ENCODE measurements at places on chromosomes 11 and 22.
A peak's percentile ranks its signal among the peaks of the same experiment; 100 is the strongest.

DNA sequence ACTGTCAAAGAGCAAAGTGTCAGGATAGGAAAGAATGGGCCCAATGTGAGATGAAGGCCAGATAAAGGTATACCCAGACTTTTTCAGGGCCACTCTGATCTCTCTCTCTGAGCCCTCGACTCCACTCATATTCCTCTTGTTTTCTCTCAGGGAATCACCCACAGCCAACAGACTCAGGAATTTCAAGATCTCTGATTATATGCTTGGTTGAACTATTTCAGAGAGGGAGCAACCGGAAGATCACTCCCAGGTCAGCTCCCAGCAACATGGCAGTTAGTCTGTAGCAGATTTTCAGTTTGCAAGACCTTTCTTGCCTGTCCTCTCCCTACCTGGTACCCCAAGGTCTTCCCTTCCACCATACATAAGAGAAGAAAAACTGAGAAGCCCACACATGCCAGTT is 102.5 kb downstream of the C11orf58 start:
- no peak for DNase-seq

GRCh38 chr11:33292311-33292710 is 35.1 kb downstream of the HIPK3 start:
- no peak for DNase-seq

- peak; percentile 64 for DNase-seq
These were observed 201.3 kb upstream of the BLID start for GRCh38 chr11:122317305-122317704.

DNA sequence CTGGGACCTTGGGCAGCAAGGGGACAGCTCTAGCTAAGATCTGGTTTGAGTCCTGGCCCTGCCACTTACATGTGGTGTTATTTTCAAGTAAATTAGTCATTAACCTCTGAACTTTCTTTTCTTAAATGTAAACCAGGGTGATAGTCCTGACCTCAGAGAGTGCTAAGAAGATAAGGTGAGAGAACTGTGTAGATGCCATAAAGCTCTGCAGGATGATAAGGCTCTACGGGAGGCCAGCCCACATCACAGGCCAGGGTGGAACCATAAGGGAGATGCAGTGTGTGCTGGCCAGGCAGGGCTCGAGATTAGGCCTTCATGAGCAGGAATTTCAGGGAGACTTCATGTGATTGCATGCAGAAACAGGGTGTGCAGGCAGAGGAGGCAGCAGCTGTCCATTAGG is 24.2 kb downstream of the NECTIN1 start:
- no peak for DNase-seq

GRCh38 chr22:39176714-39177455 is 24.4 kb upstream of the CBX7 start:
- no peak for DNase-seq

- DNase-seq, result no peak
These were observed 74.1 kb upstream of the WNT7B start for GRCh38 chr22:46050916-46051614.

DNA sequence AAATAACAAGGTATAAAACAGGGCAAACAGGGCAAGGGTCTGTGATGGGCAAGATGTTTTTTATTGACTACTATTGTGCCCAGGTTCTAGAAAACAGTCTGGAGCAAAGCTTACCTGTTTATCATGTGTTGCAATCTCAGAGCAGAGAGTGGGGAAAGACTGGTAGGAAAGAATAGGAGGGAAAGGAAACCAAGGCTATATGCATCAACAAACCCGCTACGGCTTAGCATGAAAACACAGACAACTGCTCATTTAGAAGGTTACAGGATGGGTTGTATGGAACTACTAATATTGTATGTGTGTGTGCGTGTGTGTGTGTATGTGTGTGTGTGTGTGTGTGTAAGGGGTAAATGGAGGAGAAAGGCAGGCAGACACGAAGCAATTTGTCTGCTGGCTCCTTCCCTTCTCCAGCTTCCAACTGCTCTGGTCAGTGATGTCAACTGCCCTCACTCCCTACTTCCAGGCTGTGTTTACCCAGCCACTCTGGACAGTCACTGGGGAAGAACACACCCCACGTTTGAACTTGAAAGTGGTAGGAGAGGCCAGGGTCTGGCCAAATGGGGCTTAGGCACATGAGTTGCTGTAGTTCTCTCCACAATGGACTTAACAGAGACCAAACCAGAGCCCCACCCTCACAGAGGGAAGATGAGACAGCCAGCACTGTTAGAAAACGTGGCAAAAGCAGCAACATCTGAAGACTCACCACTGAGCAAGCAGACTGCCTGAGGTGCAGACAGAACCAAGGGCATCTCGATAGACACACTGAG is 47.0 kb downstream of the GAB2 start:
- no peak for DNase-seq

GRCh38 chr22:19645391-19645790 is 68.9 kb upstream of the SEPTIN5 start:
- no peak for DNase-seq

- no peak for DNase-seq
These were observed 179.2 kb downstream of the SBF2 start for GRCh38 chr11:10114593-10115404.

DNA sequence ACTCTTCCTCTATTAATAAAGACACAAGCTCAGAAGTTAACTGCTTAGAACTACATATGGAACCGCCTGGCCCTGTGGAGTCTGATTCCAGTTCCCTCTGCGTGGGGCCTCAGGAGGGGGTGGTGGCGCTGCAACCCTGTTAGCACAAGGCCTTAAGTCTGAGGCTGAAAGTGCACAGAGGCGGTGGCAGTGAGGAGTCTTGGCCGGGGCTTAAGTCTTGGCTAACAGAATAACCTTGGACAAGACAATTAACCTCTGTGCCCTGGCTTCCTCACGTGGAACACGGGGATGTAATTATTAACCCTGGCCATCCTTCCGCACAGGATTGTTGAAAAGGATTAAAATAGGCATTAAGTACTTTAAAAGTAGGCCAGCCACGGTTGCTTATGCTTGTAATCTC is 191.5 kb downstream of the CEP164 start:
- DNase-seq, result no peak

DNA sequence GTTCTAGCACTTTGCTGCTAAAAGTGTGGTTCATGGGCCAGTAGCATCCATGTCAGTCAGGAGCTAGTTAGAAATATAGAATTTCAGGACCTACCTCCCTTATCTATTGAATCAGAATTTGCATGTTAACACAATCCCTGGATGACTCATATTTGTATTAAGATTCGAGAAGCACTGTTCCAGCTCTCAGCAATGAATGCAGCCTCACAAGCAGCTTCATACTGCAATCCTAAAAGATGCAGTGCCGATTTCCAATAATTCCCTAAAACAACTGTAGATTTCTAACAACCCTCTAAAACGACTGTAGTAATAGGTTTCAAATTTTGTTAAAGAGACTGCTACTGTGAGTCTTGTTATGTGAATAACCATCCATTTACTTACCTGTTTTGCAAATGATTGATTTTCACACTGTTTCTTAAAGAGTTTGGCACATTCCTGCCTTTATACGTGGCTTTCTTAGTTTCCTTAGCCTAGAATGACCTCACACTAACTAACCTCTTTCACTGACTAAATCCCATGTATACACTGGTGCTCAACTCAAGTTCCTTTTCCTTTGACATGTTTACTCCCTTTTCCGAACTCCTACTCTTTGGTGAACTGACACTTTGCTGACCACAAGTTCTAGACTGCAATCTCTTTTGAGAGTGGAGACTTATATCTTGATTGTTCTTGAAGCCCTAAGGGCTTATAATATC is 511.8 kb downstream of the METTL15 start:
- DNase-seq, result no peak

DNA sequence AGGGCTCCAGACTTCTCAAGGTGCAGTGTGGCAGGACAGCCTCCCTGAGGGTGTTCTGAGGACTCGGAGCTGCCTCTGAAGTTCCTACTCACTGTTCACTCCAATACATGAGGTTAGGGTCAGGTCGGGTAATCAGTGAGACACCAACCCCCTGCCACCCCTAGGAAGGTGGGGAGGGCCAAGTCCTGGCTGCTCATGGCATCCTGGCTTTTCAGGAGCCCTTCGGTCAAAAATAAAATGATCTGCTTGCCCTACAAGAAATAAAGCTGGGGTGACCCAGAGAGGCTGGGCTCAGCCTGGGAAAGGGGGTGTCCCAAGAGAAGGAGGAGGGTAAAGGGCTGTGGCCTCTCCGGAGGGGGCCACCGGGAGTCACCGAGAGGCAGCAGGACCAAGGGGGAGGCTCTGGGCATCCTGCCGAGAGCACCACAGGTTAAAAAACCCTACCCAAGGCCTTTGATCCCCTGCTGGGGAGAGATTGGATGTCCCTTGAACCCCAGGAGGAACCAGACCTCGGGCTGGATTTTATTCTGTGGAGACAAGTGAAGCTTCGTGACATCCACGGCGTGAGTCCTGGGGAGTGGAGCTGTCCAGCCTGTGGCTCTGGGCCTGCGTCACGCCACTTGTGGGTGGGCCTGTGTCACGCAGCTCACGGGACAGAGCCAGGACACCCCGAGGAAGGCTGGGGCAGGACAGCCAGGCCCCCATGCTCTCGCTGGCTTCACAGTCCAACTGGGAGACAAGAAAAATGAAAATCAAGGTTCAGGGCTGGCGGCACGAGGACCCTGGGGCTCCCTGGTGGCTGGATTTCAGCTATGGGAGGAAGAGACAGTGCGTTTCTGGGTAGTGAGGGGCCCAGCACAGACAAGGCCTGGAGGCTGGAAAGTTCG is 102.2 kb upstream of the FGF3 start:
- DNase-seq, result no peak

- DNase-seq, result no peak
These were observed 21.5 kb downstream of the FBLN1 start for GRCh38 chr22:45524157-45524556.

- no peak for DNase-seq
These were observed 398.6 kb downstream of the SHANK2 start for GRCh38 chr11:70853770-70854108.

GRCh38 chr11:120839846-120840402 is 184.0 kb upstream of the TBCEL start:
- DNase-seq, result no peak

DNA sequence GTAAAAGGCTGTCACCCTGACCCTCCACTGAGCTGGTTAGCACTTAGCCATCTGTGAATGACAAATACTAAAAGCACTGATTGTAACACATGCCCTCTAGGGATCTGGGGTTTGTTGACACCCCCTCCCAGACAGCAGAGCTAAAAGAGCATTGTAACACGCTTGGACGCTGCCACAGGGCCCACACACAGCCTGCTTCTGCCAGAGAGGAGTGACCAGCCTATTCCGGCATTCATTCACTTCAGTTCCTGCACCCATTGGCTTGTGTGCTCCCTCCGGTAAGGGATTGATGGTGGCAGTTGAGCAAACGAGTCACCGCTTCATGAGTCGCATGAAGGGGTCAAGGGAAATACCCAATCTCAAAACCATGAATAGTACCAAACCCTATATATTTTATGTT is 15.8 kb downstream of the OR10D3 start:
- no peak for DNase-seq

DNA sequence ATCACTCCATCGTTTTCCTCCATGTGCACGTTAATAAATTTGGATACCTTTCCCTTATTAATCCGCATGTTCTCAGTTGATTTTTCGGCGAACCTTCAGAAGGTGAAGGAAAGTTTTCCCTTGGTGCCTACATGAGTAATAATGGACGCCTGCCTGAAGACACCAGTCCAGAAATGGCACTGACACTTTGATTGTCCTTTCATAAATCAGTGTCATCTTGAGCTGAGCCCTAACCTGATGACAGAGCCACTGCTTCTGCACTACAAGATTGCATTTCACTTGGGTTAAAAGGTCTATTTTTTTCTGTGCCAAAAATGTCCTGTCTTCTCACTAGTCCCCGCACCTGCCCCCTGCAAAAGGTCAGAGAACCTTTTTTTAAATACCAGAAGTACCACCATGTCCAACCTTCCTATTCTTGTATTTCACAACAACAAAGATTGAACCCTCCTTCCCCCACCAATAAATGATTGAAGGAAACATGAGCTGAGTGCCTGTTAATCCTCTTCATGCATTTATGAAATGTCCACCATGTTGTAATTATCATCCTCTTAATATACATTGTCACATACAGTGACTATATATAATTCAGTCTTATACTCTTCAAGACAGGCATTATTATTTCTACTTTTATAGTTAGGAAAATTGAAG is 219.9 kb upstream of the UBASH3B start:
- no peak for DNase-seq

DNA sequence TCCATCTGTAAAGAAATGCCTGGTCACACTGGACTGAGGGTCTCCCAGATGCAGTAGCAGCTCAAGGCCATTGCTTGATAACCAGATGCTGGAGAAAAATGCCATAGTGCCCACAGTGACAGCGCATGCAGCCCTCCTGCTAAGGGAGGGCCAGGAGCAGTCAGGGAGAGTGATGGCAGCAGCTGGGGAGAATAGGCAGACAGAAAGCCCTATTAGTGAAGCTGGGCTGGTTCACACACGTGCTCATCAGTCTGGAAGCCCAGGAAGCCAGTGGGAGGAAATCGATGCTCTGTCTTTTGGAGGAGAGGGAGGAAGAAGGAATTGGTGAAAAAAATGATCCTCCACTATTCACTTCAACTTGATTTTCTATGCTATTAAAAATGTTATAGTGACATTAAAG is 82.9 kb downstream of the OSBP2 start:
- DNase-seq, result no peak

DNA sequence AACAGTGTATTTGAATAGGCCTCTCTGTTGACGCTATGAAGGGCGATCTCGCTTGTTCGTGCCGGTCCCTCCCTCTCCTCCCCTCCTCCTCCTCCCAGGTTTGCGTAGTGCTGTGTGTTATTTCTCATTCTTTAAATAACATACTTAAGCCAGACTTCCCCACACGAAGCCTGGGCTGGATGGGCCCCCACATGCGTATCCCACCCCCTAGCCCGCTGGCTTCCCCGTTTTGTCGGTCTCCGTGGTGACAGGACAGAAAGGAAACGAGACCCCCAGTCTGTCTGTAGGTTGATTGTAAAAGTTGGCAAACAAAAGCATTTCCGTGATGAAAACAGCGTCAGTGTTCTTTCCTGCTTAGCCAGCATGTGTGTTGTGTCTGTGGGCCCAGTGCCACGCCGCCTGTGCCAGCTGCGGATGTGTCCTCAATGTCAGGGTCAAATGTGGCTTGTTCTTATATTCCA is 27.3 kb downstream of the FAM118A start:
- no peak for DNase-seq

GRCh38 chr11:125167292-125167953 is 2.9 kb downstream of the PKNOX2 start:
- no peak for DNase-seq

GRCh38 chr22:50712341-50713007 is 25.5 kb upstream of the ACR start:
- no peak for DNase-seq
